ENCODE measurements at places on chromosomes 4 and X.

GRCh38 chr4:100609810-100610209 is 92.0 kb upstream of the EMCN start:
- no peak for DNase-seq

- no peak for DNase-seq
Measured at GRCh38 chr4:149008415-149009025, 566.3 kb upstream of the NR3C2 start.

DNA sequence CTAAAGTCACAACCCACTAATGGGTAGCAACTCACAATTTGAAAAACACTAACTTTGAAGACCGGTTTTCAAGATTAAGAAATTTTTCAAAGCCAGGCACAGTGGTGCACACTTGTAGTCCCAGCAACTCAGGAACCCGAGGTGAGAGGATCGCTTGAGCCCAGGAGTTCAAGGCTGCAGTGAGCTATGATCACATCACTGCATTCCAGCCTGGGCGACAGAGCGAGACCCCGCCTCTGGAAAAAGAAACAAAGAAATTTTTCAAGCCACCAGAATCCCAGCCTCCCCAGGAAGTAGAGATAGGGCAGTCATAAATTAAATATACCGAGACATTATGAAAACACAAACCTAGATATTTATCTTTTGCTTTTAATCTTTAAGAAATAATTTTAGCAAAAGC is 13.0 kb downstream of the SMARCA1 start:
- no peak for DNase-seq

GRCh38 chr4:79390890-79391289 is 17.1 kb downstream of the GK2 start:
- DNase-seq, result no peak

GRCh38 chr4:42751587-42751986 is 94.7 kb upstream of the ATP8A1 start:
- DNase-seq, result no peak

DNA sequence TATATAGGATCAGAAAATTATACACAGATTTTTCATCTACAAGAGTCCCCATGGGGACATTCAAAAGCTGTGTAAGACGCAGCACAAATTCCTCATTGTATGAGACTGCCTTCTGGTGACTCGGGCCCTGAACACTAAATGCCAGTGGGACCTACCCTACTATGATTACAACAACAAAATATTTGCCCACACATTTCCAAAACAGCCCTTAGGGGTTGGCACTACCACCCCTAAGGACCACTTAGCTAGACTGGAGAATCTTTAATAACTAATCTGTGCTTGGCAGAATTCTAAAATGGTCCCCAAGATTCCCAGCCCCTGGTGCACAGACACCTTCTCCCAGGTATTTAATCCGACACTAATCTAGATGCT is 29.1 kb downstream of the UCHL1 start:
- no peak for DNase-seq

DNA sequence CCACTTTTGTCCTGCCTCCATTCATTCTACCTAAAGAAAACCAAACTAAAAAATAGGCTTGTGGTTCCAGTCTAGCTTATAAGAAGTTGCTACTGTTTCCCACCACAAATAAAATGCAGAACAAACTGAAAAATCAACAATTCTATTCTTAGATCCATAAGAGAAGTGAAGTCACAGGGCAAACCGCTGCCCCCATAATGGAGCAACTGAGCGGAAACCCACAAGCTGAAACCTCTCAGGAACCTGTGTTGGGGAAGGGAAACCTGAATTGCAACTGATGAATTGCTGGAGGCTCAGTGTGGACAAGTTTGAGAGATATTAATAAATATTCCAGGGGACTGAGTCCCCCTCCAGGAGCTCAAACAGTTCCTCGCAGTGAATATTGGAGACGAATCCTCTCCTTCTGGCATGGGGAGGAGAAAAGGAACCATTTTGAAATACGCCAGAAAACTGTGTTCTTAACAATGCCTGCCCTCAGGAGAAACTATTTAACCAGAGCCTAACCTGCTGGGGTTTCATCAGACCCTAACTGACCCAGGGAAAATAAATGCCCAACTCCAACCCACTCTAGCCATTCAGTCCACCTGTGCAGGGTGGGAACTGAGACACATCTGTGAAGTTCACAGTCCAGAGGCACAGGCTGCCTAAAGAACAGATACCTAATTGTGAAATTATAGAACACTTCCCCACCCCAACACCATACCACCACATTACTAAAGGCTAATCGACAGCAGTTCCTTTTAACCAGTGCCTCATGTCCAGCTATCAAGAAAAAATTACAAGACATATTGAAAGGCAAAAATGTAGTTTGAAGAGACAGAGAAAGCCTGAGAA is 22.8 kb upstream of the SH3RF1 start:
- DNase-seq, result no peak

DNA sequence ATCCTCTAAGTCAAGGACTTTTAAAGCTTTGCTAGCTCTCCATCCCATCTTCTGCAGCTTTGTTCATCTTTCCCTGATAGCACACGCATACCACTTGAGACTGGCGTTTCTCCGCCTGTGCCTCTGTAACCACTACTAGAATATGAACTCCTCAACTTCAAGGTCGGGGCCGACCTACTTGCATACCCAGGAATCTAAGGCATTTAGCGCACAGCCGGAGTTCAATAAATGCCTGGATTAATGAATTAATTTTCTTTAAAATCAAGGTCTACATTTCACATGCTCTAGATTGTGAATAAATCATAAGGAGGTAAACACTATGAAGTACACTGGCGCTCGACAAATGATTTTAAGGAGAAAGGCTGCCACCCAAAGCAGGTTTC is 89.3 kb downstream of the HNRNPD start:
- no peak for DNase-seq

DNA sequence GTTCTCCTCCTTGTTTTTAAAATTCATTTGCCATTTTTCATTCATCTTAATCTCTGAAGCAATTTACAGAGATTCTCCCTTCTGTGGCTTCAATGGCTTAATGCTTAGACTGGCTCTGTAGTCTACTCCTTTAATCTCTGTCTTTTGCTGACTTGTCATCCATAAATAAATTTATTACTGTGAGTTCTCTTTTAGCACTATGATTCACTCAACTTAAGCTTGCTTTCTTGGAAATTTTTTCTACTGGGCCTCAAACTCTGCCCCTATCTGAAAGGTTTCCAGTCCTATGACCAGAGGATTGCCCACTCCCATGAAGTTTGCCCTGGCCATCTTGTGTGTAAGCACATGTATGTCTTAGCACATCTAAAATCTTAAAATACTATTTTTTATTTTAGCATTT is 251.1 kb downstream of the DCLK2 start:
- no peak for DNase-seq
